ENCODE measurements at places on chromosomes 4 and X.

DNA sequence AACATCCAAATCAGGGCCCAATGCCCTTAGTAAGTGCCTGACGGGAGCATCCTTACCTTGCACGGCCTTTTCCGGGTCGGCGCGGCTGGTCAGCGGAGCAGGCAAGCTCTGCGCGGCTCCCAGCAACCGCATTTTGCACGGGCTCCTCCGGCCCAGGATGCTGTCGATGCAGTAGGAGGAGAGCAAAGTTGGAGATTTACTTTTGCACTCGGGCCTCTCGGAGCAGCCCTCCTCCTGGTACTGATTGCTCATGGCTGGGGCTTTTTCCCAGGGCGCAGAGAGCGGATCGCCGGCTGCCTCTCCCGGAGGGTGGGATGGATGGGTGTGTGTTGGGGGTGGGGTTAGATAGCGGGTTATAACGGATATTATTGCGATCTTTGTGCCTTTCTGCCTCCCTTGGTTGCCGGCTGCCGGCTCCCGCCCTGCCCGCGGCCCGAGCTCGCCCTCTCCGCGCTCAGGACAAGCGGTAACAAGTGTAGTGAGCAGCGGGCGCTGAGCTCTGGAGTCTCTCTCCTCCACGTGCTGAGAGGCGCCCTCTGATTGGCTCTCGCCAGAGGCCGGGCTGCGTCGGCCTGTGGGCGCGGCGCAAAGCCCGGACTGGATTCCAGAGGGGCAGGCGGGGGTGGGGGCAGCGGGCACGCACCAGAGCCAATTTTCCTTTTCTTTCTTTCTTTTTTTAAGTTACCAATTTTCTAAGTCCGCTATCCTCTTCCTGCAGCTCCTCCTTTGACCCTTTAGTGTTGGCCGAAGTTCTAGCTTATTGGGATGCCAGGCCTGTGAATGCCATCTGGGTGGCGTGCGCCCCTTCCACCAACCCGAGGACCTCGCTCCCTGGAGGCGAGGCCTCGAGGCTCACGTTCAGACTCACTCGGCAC lies at the start of gene ARX:
Gene ARX (minus strand): TSS at position 480 of the 875 bp plus-strand sequence. CDS start 228 bp downstream, at position 252.
- no peak for DNase-seq

DNA sequence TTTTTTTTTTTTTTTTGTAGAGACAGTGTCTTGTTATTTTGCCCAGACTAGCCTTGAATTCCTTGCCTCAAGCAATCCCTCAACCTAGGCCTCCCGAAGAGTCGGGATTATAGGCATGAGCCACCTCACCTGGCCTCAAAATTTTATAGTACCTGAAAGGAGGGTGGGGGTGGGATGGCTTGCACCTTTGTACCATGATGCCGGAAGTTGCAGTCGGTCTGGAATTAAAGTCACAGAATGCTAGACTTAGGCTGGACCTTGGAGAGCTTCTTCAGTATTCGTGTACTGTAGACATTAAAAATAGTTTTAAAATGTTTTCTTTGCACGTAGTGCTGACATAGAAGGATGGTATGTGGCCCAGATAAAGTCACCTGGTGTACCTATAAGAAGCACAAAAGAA lies 280.9 kb downstream of the STIM2 start:
- DNase-seq: no peak

DNA sequence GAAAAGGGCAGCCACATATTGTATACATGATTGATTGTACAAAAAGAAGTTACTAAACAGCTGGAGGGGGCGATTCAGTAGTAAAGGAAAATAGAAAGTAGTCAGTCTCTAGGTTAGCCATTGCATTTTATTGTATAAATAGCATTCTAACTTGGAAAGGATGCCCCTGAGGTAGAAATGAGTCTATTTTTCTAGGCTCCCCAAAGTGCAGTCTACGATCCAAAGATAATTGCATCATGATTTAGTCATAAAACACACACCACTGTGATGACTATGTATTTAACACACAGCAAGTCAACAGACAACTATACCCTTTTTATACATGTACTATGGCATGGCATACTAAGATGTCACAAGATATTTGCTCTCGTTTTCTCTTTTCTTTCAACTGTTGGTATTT lies 204.9 kb downstream of the APBB2 start:
- DNase-seq: no peak

GRCh38 chrX:23559975-23560374 lies 107.3 kb upstream of the PRDX4 start:
- DNase-seq: no peak

DNA sequence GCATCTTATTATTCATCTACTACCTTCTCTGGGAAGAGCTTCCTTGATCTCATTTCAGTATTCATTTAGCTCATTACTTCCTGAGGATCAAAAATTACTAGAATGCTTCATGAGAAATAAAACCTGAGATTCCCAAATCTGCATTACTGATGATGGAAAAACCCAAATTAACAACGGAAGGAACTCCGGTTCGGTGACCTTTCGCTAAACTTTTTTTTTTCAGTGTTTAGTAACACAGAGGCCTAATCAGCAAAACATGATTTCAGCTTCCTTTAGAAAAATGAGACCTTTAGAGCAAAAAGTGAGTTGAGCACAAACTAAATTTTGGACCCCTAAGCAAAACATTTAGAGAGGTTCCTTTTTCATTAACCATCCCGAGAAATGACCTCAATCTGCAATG lies 229.2 kb downstream of the MAML3 start:
- no peak for DNase-seq

All from activated CD4-positive, alpha-beta T cell treated with anti-CD3 and anti-CD28 coated beads, Interleukin-2, amount 50 U/mL, for 48 hours (primary cell).